ENCODE measurements at places on chromosomes 12 and 14.
A peak's percentile ranks its signal among the peaks of the same experiment; 100 is the strongest.

DNA sequence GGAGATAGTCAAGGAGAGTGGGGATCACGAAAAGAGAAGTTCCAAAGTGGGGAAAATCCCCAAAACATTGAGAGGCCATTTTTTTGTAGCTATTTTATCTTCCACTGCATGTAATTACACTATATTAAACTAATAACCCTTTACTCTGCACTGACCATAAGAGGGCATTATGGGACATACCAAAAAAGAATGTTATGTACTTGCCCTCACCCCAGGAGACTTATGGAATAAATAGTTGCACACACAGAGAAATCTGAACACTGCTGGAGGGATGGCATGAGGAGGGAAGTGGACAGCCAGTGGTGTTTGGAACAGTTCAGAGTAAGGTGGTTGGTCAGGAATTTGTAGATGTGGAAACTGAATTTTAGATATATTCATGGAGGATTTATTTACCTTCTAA lies 422.9 kb downstream of the SNAPC1 start:
- DNase-seq, result no peak

DNA sequence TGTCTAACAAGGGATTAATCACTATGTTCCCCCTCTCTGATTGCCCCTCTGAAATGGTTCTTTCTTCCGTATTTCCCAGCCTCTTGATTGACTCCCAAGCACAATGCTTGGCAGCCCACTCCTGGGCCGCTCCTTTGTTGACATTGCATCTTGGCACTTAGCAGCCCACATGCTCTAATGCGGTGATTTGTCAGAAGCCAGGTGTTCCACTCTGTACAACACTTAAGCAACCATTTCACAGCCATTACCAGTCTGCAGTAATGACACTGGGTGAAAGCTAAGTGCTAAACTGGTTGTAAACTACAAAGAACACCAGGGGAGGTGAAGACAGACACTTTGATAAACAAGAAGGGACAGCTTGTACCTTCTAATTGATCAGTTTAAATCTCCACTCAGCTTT lies 353.5 kb downstream of the TMEM132D start:
- DNase-seq, result peak; percentile 40

GRCh38 chr12:92993259-92993658 lies 64.2 kb upstream of the EEA1 start:
- no peak for DNase-seq

- no peak for DNase-seq
Observed at GRCh38 chr14:76768671-76769500, 7.6 kb downstream of the VASH1 start.

DNA sequence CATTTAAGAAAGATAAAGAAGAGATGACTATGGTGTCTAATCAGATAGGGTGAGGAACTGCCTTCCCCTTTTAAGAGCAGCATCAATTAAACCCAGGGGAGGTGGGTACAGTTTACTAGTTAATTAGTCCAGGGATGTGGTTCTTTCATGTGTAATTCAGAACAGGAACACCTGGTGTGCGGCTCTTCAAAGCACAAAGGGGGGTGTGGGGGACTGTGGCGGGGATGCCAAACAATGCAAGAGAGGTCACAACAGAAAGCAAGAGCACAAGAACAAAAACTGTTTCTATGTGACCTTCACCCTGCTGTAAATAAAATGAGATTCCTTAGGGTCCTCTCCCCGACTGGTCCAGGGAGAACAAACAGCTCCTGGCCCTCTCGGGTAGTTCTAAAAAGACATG lies 183.9 kb upstream of the SOX5 start:
- peak; percentile 8 for DNase-seq

DNA sequence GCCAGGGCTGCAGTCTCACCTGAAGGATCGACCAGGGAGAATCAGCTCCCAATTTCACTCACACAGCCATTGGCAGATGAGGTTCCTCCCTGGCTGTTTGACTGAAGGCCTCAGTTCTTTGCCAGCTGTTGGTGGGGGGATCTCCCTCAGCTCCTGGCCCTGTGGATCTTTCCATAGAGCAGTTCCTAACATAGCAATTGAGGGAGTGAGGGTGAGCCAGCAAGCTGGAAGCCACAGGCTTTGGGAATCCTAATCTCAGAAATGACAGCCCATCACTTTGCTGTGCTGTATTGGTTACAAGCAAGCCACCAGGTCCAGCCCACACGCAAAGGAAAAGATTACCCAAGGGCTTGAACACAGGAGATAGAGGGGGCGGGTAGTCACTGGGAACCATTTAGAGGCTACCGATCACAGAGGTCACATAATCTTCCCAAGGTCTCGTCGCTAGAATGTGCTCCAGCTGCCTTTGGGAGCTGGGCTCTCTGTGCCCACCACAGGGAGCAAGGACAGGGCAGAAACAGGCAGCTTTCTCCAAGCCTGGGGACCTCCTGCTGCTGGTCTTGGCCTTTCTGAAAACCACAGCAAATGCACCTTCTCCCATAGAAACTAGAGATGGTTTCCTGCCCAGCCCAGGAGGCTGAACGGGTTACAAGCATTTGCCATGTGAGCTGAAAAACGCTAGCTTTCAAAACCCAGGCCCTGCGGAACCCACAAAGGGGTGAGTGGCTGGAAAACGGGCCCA lies 4.6 kb upstream of the OTUB2 start:
- no peak for DNase-seq

GRCh38 chr14:65922142-65922541 lies 509.6 kb downstream of the FUT8 start:
- DNase-seq, result no peak

DNA sequence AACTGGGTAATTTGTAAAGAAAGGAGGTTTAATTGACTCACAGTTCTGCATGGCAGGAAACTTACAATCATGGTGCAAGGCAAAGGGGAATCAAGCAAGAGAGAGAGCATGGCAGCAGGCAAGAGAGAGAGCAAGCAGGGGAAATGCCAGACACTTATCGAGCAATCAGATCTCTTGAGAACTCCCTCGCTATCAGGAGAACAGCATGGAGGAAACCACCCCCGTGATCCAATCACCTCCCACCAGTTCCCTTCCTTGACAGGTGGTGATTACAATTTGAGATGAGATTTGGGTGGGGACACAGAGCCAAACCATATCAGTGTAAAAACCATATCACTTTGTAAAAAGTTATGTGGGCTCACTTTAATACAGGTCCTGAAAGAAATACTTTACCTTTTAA lies 56.4 kb upstream of the NEDD1 start:
- DNase-seq, result no peak

DNA sequence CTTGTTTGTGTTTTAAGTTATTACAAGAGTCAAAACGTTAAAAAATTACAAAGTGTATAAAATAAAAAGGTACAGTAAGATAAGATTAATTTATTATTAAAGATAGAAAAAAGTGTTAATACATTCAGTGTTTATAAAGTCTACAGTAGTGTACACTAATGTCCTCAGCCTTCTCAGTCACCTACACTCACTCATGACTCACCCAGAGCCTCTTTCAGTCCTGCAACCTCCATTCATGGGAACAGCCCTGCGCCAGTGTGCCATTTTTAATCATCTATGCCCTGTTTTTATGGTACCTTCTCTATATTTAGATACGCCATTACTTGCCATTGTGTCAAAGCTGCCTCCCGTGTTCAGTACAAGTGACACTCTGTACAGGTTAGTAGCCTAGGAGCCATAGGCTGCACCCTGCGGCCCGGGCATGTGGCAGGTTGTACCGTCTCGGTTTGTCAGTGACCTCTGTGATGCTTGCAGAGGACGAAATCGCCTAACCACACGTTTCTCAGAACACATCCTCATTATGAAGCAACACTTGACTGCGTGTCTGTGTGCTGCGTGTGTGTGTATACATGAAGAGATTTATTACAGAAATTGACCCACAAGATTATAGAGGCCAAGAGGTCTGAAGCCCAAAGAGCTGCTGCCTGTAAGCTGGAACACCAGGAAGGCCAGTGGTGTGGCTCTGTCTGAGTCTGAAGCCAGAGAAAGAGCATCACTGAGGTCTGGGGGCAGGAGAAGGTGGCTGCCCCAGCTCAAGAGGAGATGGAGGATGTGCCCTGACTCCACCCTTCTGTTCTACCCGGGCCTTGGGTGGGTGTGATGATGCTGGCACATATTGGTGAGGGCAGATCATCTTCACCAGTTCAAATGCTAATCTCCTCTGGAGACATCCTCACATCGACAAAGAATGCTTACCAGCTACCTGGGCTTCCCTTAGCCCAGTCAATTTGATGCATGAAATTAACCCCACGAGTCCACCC lies 116.6 kb upstream of the C14orf180 start:
- DNase-seq, result no peak

GRCh38 chr12:93526786-93527428 lies 45.6 kb upstream of the SOCS2 start:
- DNase-seq, result peak; percentile 93

GRCh38 chr14:23185063-23185462 lies 1.6 kb upstream of the SLC7A8 start:
- DNase-seq, result peak; percentile 35

DNA sequence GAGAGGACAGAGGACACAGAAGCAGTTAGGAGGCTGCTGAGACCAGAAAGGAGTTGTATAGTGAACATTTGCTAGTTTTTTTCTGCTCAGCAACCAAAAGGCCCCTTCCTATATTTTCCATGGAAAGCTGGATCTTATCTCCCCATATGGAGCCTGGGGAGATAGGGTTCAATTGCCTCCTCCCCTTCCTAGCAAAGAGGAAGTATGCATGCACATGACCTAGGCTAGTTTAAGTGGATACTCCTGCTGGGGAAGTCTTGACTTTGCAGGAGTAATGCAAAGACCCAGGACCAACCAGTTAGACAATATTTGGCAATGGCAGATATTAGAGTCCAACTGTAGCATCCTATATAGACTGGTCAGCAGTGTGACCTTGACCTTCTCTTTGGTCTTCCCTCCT lies 15.1 kb downstream of the CHD8 start:
- no peak for DNase-seq

DNA sequence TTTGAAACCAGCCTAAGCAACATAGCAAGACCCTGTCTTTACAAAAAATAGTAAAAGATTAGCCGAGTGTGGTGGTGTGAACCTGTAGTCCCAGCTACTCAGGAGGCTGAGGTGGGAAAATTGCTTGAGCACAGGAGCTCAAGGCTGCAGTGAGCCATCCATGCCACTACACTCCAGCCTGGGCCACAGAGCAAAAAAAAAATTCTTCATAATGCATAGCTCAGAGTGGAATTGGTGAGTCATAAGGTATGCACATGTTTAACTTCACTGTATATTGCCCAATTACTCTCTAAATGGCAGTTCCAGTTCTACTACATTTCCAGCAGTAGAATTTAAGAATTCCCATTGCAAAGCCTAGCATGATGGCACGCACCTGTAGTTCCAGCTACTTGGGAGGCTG lies 26.8 kb upstream of the CLIP1 start:
- peak; percentile 28 for DNase-seq

DNA sequence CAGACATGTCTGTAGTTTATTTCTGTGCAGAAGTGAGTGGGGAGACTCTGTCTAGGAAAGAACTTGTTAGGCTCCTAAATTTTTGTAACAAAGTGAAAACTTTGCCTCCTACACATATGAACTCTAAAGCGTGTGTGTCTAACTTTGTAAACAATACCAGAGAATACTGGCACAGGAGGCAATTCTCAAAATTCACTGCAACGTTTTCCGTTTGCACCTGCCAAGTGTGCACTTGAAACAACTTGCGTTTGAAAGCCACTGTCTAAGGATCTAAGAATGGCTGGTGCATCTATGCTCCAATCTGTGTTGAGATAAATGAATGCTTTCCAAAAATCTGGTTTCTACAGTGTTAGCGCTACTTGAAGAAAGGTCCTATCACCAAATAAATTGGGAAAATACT lies 15.3 kb downstream of the GRIP1 start:
- DNase-seq, result no peak

GRCh38 chr14:70130482-70130881 lies 58.3 kb downstream of the SLC8A3 start:
- no peak for DNase-seq

DNA sequence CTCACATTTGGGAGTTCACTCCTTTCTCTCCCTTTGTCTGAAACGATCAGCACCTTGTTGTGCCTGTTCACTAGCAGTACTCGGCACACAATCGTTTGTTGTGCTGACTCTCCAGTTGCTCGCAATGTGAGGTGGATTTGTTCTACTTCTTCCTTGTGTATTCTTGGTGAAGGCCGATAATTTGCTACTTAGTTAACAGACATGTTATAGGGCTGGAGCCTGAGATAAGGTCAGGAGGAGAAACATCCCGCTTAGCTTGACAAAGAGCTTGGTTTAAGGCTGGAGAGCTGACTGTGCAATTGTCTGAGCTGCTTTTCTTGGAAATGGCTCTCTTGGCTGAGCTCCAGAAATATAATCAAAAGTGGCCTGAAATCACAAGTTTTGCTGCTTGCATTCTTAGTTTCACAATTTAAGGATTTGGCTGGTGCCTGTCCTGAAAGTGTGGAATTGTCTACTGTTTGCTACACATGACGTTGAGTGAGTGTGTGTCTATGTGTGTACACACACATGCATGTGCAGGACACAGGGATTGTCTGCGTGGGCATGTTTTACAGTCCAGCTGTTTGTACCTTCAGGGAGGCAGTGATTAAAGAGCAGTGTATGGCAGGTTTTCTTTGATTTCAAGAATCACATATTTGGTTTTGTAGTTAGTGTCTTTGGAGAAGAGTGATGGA lies 77.7 kb downstream of the ARF6 start:
- peak; percentile 49 for DNase-seq

DNA sequence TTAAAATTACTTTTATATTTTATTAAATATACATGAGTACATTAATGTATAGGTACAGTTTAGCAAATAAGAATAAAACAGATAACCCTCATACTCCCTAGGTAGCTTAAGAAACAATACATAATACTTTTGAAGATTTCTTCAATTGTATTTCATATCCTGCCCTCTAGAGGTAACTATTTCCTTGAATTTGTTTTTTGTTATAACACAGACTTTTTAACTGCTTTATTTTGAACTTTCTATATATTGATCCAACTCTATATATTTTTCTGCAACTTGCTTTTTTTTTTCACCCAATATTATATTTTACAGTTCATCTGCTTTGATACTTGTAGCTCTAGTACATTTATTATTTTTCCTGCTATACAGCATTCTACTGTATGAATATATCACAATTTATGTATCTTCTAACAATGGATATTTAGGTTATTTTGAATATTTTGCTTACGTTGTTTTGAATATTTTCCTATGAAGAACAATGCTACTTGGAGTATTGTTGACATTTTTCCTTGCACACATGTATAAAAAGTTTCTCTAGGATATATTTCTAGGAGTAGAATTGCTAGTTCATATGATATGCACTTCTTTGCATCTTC lies 72.8 kb upstream of the ABCD2 start:
- DNase-seq, result peak; percentile 2

DNA sequence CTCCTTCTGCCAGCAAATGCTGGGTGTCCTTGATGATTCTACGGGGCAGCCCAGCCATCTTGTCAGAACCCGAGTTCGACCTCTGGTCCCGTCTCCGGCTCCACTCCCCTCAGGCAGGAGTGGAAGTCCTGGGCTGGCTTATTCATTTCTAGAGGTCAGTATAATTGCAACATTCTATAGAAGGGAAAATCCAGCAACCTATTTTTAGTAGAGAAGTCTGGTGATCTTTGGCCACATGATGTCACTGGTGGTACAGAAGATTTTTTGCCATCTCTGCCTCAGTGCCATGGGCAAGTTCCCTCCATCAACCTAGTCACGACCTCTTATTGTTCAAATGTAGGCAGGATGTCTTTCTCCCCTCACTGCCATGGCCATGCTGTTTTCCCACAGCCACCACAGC lies 22.4 kb downstream of the OR10G2 start:
- no peak for DNase-seq

GRCh38 chr14:23147676-23148075 lies 28.6 kb upstream of the CEBPE start:
- peak; percentile 70 for DNase-seq
